ENCODE measurements at places on chromosomes 5 and 9.

DNA sequence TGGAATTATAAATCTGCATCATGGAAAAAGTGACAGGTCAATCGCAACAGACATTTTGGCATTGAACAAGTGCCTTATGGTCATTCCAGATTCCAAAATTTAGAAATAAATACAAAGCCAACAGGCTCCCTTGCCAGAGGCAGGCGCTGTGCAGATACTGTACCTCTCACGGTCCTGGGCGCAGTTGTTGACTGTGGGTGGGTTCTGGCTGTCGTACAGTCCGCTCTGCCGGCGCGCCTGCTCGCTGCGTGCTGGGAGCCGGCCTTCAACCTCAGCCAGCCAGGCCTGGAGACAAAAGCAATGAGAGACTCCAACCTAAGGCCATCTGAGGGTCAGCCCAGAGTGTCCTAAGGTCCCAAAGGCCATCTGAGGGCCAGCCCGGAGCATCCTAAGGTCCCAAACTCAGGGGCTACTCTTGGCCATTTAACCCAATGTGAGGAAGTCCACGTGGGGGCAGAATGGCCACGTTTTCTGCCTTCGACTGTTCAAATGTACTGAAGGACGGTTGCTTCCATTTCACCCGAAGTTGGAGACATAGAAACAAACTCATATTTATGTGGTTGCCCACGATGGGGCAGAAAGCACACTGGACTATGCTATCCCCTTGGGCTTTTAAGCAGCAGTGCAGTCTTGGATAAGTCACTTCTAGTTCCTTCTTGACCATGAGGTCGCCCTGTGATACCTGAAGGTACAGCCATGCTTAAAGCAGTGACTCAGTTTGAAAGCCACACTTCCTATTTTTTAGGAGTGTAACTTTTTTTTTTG, 65.2 kb downstream of the USP20 start:
- DNase-seq: no peak

- no peak for DNase-seq
These were observed 210.9 kb downstream of the AOPEP start for GRCh38 chr9:94937214-94937903.

DNA sequence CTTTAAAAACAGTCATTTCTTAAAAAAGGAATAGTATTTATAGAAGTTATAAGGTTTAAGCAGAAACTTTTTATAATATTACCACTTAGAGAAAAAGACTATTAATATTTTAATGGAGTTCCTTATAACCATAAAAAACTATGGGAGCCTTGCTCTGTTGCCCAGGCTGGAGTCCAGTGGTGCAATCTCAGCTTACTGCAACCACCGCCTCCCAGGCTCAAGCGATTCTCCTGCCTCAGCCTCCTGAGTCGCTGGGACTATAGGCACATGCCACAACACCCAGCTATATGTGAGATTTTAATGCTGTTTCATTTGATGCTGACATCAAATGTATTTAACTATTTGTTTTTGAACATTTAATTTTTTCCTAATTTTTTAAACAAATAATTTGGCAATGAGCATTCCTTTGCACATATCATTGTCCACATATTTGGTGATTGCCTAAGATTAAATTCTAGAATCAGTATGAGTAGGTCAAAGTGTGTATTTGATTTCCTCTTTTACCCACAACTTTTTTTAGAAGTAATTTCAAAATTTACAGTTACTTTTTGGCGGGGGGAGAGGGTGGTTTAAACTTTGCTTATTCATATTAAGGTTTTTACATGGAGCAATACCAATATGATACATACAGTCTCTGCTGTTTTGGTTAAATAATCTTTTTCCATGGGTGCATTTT, 235.5 kb downstream of the ARHGEF28 start:
- DNase-seq: no peak

GRCh38 chr9:1100945-1101344, 50.8 kb downstream of the DMRT2 start:
- DNase-seq: no peak

DNA sequence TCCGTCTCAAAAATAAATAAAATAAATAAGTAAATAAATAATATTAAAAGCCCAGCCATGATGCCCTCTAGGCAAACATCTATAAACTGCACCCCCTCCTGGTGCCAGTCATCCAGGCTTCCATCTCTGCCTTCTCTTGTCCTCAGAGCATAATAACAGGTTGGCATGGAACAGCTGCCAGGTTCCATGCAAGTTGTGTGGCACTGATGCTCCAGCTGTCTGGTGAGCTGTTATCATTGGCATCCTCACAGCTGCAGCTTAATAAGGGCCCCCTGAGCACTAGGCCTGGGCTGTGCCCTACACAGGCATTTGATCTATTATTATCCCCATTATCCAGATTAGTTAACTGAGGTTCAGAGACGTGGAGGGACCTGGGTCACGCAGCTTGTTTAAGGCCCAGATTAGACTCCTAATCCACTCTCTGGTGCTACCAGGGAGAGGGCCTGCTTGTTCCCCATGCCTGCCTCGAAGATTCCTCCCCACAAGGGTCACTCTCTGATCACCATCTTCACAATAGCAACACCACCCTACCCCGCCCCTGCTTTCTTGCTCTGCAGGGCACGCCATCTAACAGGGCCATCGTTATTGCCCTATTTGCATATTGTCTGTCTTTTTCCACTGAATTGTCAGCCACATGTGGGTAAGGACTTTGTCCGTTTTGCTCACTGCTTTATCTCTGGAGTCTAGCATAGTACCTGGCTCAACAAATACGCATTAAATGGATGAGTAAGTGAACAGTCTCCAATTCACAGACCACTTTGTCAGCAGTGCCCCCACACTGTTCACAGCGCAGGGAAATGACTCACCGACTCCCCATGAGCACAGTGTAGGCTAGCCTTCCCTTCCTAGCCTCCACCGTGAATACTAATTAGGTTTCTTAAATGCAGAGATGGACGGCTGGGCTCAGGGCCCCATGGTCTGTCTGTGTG, 1.5 kb upstream of the DNM1 start:
- no peak for DNase-seq

- no peak for DNase-seq
These were observed 1.6 kb upstream of the SETX start for GRCh38 chr9:132356324-132356924.

- DNase-seq: no peak
These were observed 152.5 kb downstream of the DMRT2 start for GRCh38 chr9:1202512-1203280.

GRCh38 chr9:137812356-137813023, 65.1 kb upstream of the CACNA1B start:
- DNase-seq: no peak

- DNase-seq: no peak
These were observed 413.5 kb downstream of the PLK2 start for GRCh38 chr5:58046371-58046770.

GRCh38 chr9:129069862-129070641, 10.9 kb upstream of the DOLPP1 start:
- no peak for DNase-seq
